Natural killer cell (primary cell): ENCODE measurements at places on chromosomes 5 and 9. TPM values are rescaled to one million over a fixed set of nuclear protein-coding genes. Genes with fewer than 3 reads are reported as not detected.
A peak's percentile ranks its signal among the peaks of the same experiment; 100 is the strongest.

The PTGES gene
- 0.28 TPM for total RNA-seq

The SLC25A2 gene
- total RNA-seq = not detected

DNA sequence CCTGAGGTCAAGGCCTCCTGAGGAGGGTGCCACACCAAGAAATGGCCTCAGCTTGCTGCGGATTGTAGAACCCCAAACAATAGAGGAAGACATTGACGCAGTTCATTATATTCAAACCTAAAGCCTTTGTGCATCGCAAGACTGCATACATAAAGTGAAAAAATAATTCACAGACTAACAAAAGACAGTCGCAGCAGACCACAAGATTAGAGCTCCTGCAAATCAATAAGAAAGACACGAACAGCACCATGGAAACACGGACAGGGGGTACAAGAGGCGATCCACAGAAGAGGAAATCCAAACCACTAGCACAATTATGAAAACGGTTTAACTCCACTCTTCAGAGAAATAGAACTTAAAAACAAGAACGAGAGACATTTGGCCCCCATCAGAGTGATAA lies 10.0 kb upstream of the TCOF1 start:
- DNase-seq = no peak
- H3K4me3 ChIP-seq = no peak overlapping the region
- no peaks in the 10 kb centered on the region for H3K27me3 ChIP-seq
- H3K4me1 ChIP-seq = peaks cover 18% of the 10 kb centered on the region

The SOX30 gene
- not detected for total RNA-seq

The GKAP1 gene
- total RNA-seq = 4.0 TPM

- no peaks in the 10 kb centered on the region for H3K27me3 ChIP-seq
- H3K4me1 ChIP-seq = no peaks in the 10 kb centered on the region
- no peak overlapping the region for H3K4me3 ChIP-seq
These were observed 34.1 kb upstream of the PLPP1 start for GRCh38 chr5:55568654-55569512.

- H3K4me1 ChIP-seq = no peaks in the 10 kb centered on the region
- no peaks in the 10 kb centered on the region for H3K36me3 ChIP-seq
- no peak for DNase-seq
- H3K4me3 ChIP-seq = no peak overlapping the region
These were observed 98.6 kb upstream of the SLC25A48 start for GRCh38 chr5:135735831-135736230.

The CDC20B gene
- total RNA-seq = not detected

The CDK9 gene
- total RNA-seq = 188 TPM

The PGM5 gene
- 0.43 TPM for total RNA-seq

DNA sequence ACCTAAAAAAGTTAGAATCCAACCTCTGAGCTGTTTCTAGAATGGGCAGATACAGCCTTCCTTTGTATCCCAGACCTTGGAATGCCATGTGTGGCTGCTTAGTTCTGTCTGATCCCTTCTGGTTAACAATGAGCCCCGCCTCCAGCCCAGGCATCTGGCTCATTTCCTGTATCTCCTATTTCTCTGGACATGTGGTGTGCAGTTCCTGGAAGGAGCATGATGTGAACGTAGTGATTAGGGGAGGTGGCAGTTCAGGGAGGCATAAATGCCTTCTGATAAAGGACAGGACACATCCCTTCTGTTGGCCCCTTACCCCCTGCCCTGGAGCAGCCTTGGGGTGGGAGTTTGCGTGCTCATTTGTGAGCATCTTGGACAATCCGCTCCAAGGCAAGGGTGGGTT lies 243.0 kb downstream of the ZSWIM6 start:
- H3K36me3 ChIP-seq = no peaks in the 10 kb centered on the region
- H3K27ac ChIP-seq = no peak overlapping the region
- no peak for DNase-seq
- no peaks in the 10 kb centered on the region for H3K27me3 ChIP-seq

DNA sequence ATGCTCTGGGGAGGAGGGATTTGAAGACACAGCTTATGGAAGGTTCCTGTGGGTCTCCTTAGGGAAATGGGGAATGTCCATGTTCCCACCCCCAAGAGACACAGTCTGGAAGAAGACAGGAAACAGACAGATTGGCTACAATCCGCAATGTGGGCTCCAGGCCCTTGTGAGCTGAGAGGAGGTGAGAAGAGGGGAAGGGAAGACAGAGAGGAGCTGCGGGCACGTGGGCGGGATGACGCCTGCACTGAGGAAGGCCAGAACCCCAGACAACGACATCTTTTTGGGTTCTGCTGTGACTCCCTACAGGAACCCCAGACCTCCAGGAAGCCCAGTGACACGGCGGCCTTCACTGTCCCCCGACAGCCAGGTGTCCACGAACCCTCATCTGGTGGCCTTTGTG lies 29.9 kb upstream of the NKD2 start:
- H3K36me3 ChIP-seq = no peaks in the 10 kb centered on the region
- H3K4me1 ChIP-seq = no peaks in the 10 kb centered on the region
- no peak overlapping the region for H3K4me3 ChIP-seq
- H3K27ac ChIP-seq = no peak overlapping the region
- peak; percentile 2 for DNase-seq

GRCh38 chr5:170405817-170406216 lies 16.6 kb upstream of the KCNMB1 start:
- H3K4me3 ChIP-seq = no peak overlapping the region
- no peak overlapping the region for H3K27ac ChIP-seq
- H3K4me1 ChIP-seq = peaks cover 8% of the 10 kb centered on the region

DNA sequence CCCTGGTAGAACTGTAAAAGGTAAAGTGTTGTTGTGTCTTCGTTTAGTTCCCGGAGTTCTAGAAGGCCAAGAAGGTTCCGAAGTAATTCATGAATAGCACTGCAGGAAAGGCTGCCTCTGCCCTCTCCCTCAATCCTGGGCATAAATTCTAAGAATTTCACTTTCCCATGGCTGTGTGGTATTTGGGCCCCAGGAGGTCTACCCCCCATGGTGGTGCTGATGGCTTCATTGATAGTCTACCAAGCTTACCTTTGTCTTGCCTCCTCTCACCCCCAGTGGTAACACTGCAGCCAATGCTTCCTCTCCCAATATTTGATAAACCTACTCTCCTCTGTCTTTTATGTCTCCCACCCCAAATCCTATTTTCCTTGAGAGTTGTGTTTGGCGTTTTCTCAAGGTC lies 39.5 kb downstream of the ADAMTS16 start:
- no peaks in the 10 kb centered on the region for H3K27me3 ChIP-seq
- H3K27ac ChIP-seq = no peak overlapping the region
- H3K4me3 ChIP-seq = no peak overlapping the region
- no peaks in the 10 kb centered on the region for H3K4me1 ChIP-seq

The LAMC3 gene
- total RNA-seq = not detected

The SYK gene
- total RNA-seq = 78.0 TPM

DNA sequence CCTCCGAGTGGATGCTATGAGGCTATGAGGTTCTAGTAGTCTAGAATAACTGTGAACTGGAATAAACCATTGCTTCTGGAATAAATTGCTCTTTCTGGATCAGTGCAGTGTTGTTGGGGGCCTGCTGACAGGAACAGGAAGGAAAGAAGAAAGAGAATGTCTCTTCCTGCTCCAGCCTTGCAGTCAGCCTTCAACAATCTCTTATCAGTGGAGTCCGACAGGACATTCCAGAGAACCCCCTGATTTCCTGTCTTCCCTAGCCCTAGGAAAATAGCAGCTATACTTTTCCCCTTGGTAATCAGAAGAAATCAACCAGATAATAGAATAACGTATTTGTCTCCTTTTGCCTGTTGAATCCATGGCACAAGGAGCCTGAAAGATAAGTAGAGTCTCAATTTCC lies 55.4 kb downstream of the WDR36 start:
- H3K4me3 ChIP-seq = no peak overlapping the region
- no peak overlapping the region for H3K27ac ChIP-seq

DNA sequence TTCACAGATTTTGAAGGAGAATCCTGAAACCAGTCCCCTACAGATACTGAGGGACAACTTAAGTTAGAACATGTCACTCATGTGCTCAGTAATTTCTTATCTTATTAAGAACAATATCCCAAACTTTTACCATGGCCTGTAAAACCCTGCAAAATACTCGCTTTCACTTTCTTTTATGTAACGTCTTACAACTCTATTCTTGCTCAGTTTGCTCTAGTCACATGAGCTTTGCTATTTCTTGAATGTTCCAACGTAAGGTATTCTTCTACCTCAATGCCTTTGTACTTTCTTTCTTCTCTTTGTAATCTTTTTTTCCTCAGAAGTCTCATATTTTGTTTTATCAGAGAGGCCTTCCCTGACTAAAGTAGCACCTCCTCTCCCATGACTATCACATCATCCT lies 14.1 kb downstream of the TMEM38B start:
- DNase-seq = no peak
- no peak overlapping the region for H3K4me3 ChIP-seq
- no peaks in the 10 kb centered on the region for H3K27me3 ChIP-seq
- H3K4me1 ChIP-seq = no peaks in the 10 kb centered on the region

- no peaks in the 10 kb centered on the region for H3K27me3 ChIP-seq
- DNase-seq = no peak
- H3K36me3 ChIP-seq = no peaks in the 10 kb centered on the region
- H3K4me1 ChIP-seq = no peaks in the 10 kb centered on the region
- H3K4me3 ChIP-seq = no peak overlapping the region
These were observed 7.8 kb downstream of the LIX1 start for GRCh38 chr5:97134634-97135033.

- no peak for DNase-seq
- no peak overlapping the region for H3K4me3 ChIP-seq
- no peak overlapping the region for H3K27ac ChIP-seq
- no peaks in the 10 kb centered on the region for H3K27me3 ChIP-seq
- no peaks in the 10 kb centered on the region for H3K36me3 ChIP-seq
These were observed 17.9 kb downstream of the SLC25A25 start for GRCh38 chr9:128085943-128086342.

GRCh38 chr9:107853461-107853860 lies 363.9 kb upstream of the KLF4 start:
- no peaks in the 10 kb centered on the region for H3K4me1 ChIP-seq
- no peak overlapping the region for H3K27ac ChIP-seq
- no peak for DNase-seq
- no peaks in the 10 kb centered on the region for H3K36me3 ChIP-seq
- H3K27me3 ChIP-seq = no peaks in the 10 kb centered on the region

- H3K4me3 ChIP-seq = no peak overlapping the region
- peaks cover 26% of the 10 kb centered on the region for H3K36me3 ChIP-seq
- DNase-seq = no peak
- H3K27me3 ChIP-seq = no peaks in the 10 kb centered on the region
- H3K27ac ChIP-seq = no peak overlapping the region
These were observed 14.7 kb downstream of the MTMR12 start for GRCh38 chr5:32298059-32298415.

The TMCO6 gene
- 18.8 TPM for total RNA-seq

DNA sequence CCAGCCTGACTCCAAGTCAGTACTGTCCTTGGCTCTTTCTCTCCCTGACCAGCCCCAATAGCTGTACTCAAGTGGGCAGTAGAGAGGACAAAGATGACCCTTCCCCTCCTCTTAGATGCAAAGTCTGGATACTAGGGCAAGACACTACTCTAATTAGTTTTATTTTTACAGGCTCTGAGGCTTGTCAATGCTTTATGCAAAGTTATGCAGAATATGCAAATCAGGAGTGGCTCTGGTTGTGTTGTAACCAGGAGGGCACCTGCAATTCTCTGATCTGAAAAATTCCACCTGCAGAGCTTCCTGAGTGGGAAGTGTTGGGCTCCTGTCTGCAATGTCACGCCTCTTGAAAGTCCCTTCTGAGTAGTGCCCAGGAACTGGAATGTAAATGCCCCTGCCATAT lies 201.5 kb downstream of the RGS3 start:
- no peak overlapping the region for H3K27ac ChIP-seq
- no peaks in the 10 kb centered on the region for H3K27me3 ChIP-seq
- no peaks in the 10 kb centered on the region for H3K36me3 ChIP-seq

DNA sequence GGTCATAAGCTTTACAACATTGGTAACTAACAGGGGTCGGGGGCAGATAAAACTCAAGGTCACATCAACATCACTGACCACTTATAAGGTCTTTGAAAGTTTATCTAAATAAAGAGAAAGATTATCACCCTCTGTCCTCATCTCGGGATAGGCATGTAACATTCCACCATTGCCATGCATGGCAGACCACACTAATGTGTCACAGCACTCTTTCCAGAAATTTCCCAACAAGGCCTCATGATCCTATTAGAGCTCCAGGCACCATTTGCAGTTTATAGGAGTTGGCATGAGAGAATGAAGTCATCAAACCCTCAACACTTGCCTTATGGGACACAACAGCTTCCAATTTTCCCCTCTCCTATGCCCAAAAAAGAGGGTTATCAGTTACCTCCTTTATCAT lies 31.9 kb upstream of the ZNF622 start:
- no peaks in the 10 kb centered on the region for H3K36me3 ChIP-seq
- H3K27me3 ChIP-seq = no peaks in the 10 kb centered on the region
- DNase-seq = no peak
- H3K27ac ChIP-seq = no peak overlapping the region
- no peaks in the 10 kb centered on the region for H3K4me1 ChIP-seq

- no peak overlapping the region for H3K4me3 ChIP-seq
- no peaks in the 10 kb centered on the region for H3K36me3 ChIP-seq
- no peaks in the 10 kb centered on the region for H3K4me1 ChIP-seq
- H3K27me3 ChIP-seq = no peaks in the 10 kb centered on the region
- no peak for DNase-seq
These were observed 132.0 kb upstream of the GRIA1 start for GRCh38 chr5:153358315-153358976.

GRCh38 chr5:95565280-95565920 lies 10.5 kb downstream of the ARSK start:
- peaks cover 17% of the 10 kb centered on the region for H3K36me3 ChIP-seq
- no peak overlapping the region for H3K4me3 ChIP-seq

GRCh38 chr5:172943283-172943841 lies 15.9 kb upstream of the RPL26L1 start:
- DNase-seq = no peak
- H3K4me1 ChIP-seq = no peaks in the 10 kb centered on the region
- no peak overlapping the region for H3K4me3 ChIP-seq
- H3K36me3 ChIP-seq = peaks cover 37% of the 10 kb centered on the region

DNA sequence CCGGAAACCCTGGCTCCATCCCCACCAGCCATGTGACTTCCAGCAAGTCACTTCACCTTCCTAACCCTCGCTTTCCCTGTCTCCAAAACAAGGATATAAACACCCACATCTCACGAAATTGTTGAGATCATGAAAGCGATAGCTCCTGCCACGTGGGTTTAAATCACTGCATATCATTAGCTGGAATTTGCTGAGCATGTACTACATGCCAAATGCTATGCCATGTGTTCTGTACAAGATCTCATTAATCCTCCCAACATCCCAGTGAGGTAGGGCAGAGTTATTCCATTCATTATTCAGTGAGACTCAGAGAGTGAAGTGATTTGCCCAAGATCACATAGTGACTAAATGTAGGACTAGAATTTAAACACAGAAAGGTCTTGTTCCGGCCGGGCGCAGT lies 29.2 kb upstream of the HRH2 start:
- no peak overlapping the region for H3K4me3 ChIP-seq
- H3K27me3 ChIP-seq = no peaks in the 10 kb centered on the region
- H3K4me1 ChIP-seq = no peaks in the 10 kb centered on the region
- H3K27ac ChIP-seq = no peak overlapping the region
- no peaks in the 10 kb centered on the region for H3K36me3 ChIP-seq
- no peak for DNase-seq

- no peaks in the 10 kb centered on the region for H3K27me3 ChIP-seq
- no peaks in the 10 kb centered on the region for H3K36me3 ChIP-seq
- H3K4me3 ChIP-seq = no peak overlapping the region
- no peak overlapping the region for H3K27ac ChIP-seq
- H3K4me1 ChIP-seq = no peaks in the 10 kb centered on the region
- no peak for DNase-seq
These were observed 48.5 kb upstream of the ANKRD55 start for GRCh38 chr5:56281489-56282165.
